ENCODE measurements at places on chromosomes 2 and 18. TPM values are rescaled to one million over a fixed set of nuclear protein-coding genes. Genes with fewer than 3 reads are reported as not detected.

GRCh38 chr2:55093381-55093780 lies 43.1 kb upstream of the RTN4 start:
- ATAC-seq, result no peak

DNA sequence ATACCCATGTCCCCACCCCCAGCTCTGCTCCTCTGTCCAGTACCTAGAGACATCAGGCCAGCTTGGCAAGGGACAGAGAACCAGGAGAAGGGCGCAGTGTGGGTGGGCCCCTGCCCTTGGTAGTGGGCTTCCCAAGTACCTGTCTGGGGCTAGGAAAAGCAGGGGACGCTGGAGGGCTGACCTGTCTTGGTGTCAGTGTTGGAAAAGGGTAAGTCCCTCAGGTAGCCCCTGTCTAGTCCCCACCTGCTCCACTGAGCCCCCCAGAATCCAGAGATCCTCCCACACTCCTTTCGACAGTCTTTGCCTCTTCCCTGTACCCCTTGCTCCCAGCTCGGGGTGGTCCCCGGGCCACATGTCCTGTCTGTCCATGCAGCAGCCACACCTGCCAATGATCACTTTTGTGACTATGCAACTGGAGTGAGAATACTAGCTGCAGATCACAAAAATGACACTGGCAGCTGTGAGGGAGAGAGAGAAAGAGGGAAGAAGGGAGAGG lies 14.6 kb downstream of the DNAJB2 start:
- ATAC-seq, result no peak

DNA sequence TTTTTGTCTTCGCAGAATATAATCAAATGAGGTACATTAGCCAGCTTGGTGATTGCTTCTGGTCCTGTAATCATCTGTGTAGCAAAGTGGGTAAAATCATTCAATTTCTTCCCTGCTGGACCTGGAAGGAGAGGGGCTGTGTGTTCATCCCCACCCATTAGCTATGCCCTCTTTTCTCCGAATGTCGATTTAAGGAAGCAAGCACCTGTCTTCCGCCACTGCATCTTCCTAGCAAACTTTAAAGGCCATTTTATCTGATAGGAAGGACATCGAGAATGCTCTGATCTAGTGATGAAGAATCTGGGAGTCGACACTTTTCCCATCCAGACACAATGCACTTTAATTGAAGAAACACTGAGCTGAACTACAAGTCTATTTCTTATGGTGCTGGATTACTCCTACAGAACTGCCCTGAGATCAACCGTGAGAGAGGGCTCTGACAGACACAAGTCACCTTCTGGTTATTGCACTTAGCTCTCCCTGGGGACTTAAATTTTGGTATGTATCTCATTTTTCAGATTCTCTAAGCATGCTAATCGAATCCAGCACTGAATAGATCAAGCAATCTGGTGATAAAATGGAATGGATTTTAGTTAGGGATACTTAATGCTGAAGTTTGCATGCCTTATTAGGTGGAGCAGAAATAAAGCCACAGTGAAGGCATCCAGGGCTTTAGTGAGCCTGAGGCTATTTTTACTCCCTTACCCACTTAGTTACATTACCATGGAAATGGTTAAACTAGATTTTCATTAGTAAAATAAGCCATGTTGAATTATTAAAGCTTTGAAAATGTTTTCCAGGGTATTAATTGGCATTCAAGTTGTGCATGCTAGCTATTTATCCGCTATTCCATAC lies 1.3 kb downstream of the NYAP2 start:
- no peak for ATAC-seq

The CIDEA gene
- total RNA-seq, result not detected

The HSBP1L1 gene
- 9.2 TPM for total RNA-seq

The HEATR5B gene
- total RNA-seq, result 23.9 TPM

Data from activated T-helper 17 cell treated with anti-CD3 and anti-CD28 coated beads, Interleukin-2, amount 50 U/mL, for 72 hours (primary cell).